ENCODE measurements at places on chromosomes 16 and 17. TPM values are rescaled to one million over a fixed set of nuclear protein-coding genes. Genes with fewer than 3 reads are reported as not detected.

DNA sequence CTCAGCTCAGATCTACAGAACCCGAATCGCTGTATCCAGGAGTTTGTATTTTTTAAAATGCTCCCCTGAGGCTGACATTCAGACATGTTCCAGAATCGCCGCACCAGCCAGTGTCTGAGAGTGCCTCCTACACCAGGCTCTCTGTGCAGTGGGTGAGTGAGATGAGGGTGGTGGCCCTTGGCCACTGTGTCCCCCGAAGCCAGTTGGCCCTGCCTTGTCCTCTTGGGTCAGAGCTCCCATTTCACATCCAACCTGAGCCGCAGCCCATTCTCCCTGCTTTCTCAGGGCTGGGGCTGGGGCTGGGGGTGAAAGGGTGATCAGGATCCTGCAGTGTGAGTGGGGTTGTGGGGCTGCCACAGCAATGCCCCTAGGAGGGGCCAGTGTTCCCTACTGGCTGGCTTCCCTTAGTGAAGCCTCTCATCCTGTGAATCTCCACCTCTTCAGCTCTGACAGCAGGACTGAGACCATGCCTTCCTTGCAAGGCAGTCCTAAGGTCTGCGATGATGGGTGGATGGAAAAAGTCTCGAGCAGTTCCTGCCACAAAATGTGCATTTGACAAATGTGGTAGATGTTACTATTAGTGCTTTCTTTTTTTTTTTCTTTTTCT is 12.9 kb upstream of the MYCBPAP start:
- H3K36me3 ChIP-seq, result no peaks in the 10 kb centered on the region
- no peak for DNase-seq
- no peaks in the 10 kb centered on the region for H3K27me3 ChIP-seq
- H3K4me1 ChIP-seq, result no peaks in the 10 kb centered on the region
- no peak overlapping the region for H3K4me3 ChIP-seq

DNA sequence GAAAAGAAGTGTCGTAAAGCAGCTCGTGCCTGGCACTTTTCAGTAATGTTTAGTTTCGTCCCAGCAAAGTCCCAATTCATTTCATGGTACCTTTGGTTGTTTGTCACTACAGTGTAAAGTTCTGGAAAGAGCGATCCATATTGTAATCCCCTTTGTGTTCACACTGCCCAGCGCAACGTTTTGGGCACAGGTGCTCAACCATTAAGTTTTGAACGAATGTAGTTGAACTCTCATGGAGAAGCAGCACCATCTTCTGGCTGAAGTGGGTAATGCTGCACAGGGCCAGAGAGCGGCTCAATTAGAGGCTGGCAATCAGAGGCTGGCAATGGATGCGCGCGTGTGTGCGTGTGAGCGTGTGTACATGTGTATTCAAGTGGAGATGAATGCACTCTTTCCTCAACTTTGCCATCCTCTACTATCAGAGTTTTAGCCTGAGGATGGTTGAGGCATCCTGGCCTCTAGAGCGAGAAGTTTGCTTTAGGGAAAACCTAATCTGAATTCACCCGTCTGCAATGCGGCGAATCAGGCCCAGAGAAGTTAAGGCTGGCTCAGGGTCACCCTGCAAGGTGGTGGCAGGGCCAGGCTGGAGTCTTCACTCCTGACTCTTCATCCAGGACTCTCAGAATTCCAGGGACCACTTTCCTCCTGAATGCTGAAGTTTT is 29.9 kb downstream of the DYNLL2 start:
- H3K27me3 ChIP-seq, result peaks cover 3% of the 10 kb centered on the region
- no peaks in the 10 kb centered on the region for H3K36me3 ChIP-seq
- no peaks in the 10 kb centered on the region for H3K4me1 ChIP-seq
- no peak overlapping the region for H3K27ac ChIP-seq

- no peaks in the 10 kb centered on the region for H3K36me3 ChIP-seq
- peak; percentile 86 for DNase-seq
- no peaks in the 10 kb centered on the region for H3K27me3 ChIP-seq
- H3K4me3 ChIP-seq, result no peak overlapping the region
- H3K27ac ChIP-seq, result no peak overlapping the region
Observed at GRCh38 chr16:85416228-85417109, 196.7 kb upstream of the GSE1 start.

FADS6 gene
- not detected for total RNA-seq

NLRC3 gene
- 17.9 TPM for total RNA-seq

MT4 gene
- not detected for total RNA-seq

DNA sequence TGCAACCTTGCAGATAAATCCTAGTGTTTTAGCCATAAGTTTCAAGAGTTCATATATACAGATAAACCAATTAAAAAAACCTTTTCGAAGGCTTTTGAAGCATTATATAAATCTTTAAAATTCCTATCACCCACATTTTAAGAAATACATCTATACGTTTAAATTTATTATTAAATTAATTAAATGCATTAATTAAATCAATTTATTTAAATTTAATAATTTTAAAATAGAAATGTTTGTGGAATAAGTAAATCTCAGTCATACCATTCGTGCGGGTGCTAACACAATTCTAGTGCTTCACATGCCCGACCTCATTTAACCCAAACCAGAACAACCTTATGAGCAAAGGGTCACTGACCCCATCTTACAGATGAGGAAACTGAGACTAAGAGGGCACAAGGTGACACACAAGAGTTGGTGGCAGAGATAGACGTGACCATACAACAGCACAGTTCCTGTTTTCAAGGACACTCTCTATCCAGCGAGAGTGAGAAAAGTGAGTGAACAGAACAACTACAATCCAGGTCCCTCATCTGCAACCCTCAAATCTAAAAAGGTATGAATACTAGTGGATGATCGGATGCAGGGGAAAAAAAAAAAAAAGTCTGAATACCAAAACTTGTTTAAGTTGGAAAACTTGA is 1.4 kb downstream of the NSMCE1 start:
- no peaks in the 10 kb centered on the region for H3K27me3 ChIP-seq
- peaks cover 71% of the 10 kb centered on the region for H3K36me3 ChIP-seq
- peaks cover 74% of the 10 kb centered on the region for H3K4me1 ChIP-seq
- peak overlapping the region; percentile 85 for H3K27ac ChIP-seq
- DNase-seq, result no peak

GRCh38 chr16:68000450-68000849 is 1.2 kb upstream of the DPEP2 start:
- peaks cover 53% of the 10 kb centered on the region for H3K4me1 ChIP-seq
- DNase-seq, result no peak
- no peak overlapping the region for H3K4me3 ChIP-seq

DNA sequence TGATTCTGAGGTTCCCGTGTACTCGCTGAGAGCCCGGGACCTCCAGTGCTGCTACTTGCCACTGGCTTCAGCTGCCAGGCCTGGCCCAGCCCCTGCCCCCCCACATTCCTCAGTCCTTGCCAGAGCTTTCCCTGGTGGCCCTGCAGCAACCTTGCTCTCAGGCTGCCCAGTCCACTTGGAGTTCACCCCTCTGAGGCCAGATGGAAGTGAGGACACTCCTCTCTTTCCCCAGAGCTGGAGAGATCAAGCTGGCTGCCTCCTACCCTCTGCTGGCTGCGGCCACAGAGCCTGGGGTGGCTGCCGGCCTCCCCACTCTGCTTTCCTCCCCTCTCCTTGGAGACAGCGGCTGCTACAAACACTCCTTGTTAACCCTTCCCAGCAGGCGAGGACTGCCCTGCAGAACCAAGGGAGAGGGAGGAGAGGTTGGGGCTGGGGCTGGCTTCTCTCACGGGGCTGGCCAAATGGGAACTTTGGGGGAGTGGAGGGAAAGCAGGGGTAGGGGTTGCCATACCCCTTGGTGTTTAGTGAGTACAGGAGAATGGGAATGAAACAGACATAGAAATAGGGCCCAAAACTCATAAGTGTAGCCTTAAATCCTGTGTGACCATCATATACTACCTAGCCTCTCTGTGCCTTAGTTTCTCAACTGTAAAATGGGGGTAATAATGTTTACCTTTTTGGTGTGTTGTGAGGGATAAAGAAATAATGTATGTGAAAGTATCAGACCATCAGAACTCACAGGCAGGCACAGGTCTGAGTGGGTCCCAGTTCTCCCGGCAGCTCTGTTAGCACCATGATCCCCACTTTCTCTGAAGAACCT is at the start of gene GAS2L2:
Gene GAS2L2 (minus strand): TSS at position 295 of the 820 bp plus-strand sequence. CDS start 389 bp downstream, outside the sequence.
- peaks cover 31% of the 10 kb centered on the region for H3K27me3 ChIP-seq
- no peak for DNase-seq
- peaks cover 24% of the 10 kb centered on the region for H3K4me1 ChIP-seq
- H3K4me3 ChIP-seq, result no peak within 1 kb of the TSS
- no peak within 1 kb of the TSS for H3K27ac ChIP-seq

TNRC6C gene
- total RNA-seq, result 26.4 TPM

- peaks cover 14% of the 10 kb centered on the region for H3K4me1 ChIP-seq
- H3K36me3 ChIP-seq, result no peaks in the 10 kb centered on the region
- peaks cover 9% of the 10 kb centered on the region for H3K27me3 ChIP-seq
- no peak overlapping the region for H3K27ac ChIP-seq
- no peak for DNase-seq
Observed at GRCh38 chr16:57627184-57627871, 1.1 kb upstream of the ADGRG1 start.

DNA sequence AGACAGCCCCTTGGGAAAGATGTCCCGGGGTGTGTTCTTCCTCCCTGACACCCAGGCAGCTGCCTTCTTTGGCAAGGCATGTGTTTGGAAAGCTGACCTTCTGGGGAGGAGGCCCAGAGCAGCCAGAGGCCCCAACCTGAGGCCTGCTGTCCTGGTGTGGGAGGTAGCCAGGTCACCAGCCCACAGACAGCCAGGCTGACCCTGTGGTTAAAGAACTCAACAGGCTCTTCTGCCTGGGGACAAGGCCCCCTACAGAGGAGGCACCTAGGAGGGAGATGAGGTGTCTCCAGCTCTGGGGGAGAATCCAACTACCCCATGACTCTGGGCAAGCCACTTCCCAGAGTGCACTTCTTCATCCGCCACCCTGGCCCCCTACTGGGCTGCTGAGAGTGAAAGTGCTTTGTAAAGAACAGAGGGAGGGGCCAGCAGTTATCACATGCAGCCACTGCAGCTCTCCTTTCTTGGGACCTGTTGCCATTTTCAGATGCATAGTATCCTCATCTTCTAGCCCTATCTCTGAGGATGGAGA is 13.1 kb upstream of the SREBF1 start:
- DNase-seq, result peak; percentile 96
- H3K27me3 ChIP-seq, result no peaks in the 10 kb centered on the region
- H3K4me3 ChIP-seq, result peak overlapping the region; percentile 44
- peaks cover 76% of the 10 kb centered on the region for H3K4me1 ChIP-seq
- peak overlapping the region; percentile 98 for H3K27ac ChIP-seq
- peaks cover 1% of the 10 kb centered on the region for H3K36me3 ChIP-seq

PRR15L gene
- total RNA-seq, result not detected

- H3K27me3 ChIP-seq, result peaks cover 5% of the 10 kb centered on the region
- no peak for DNase-seq
- H3K4me3 ChIP-seq, result no peak overlapping the region
- no peak overlapping the region for H3K27ac ChIP-seq
- no peaks in the 10 kb centered on the region for H3K36me3 ChIP-seq
Observed at GRCh38 chr17:33689725-33690124, 396.6 kb upstream of the ASIC2 start.

DNA sequence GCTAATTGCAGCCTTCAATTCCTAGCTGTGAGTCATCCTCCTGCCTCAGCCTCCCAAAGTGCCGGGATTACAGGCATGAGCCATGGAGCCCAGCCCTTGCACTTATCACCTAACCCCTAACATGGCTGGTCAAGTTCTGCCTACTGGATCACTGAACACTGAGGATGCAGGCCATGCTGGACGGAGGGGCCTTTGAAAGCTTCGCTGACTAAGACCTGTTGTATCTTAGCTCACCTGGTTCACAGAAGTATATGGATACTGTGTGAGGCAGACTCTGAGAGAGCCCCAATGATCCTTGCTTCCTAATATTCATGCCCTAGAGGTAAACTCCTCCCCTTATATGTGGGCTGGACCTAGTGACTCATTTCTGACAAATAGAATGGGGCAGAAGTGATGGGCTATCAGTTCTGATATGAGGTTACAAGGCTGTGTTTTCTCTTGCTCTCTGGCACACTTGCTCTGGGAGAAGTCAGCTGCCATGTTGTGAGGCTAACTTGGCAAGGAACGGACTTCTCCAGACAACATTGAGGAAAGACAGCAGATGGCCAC is 11.7 kb upstream of the TMIGD1 start:
- peak; percentile 67 for DNase-seq
- no peak overlapping the region for H3K4me3 ChIP-seq
- H3K36me3 ChIP-seq, result no peaks in the 10 kb centered on the region
- H3K27me3 ChIP-seq, result no peaks in the 10 kb centered on the region
- peak overlapping the region; percentile 65 for H3K27ac ChIP-seq

- H3K36me3 ChIP-seq, result no peaks in the 10 kb centered on the region
- DNase-seq, result no peak
- peaks cover 5% of the 10 kb centered on the region for H3K27me3 ChIP-seq
- no peak overlapping the region for H3K27ac ChIP-seq
Observed at GRCh38 chr17:28204751-28205150, 114.2 kb upstream of the TMEM97 start.

CACNB1 gene
- total RNA-seq, result 13.1 TPM

MT1M gene
- not detected for total RNA-seq

SDK2 gene
- total RNA-seq, result 3.2 TPM

- peaks cover 38% of the 10 kb centered on the region for H3K27me3 ChIP-seq
- DNase-seq, result no peak
- H3K36me3 ChIP-seq, result no peaks in the 10 kb centered on the region
- no peak overlapping the region for H3K4me3 ChIP-seq
- H3K27ac ChIP-seq, result no peak overlapping the region
- peaks cover 2% of the 10 kb centered on the region for H3K4me1 ChIP-seq
Observed at GRCh38 chr17:37789771-37790541, 45.1 kb upstream of the HNF1B start.

DNA sequence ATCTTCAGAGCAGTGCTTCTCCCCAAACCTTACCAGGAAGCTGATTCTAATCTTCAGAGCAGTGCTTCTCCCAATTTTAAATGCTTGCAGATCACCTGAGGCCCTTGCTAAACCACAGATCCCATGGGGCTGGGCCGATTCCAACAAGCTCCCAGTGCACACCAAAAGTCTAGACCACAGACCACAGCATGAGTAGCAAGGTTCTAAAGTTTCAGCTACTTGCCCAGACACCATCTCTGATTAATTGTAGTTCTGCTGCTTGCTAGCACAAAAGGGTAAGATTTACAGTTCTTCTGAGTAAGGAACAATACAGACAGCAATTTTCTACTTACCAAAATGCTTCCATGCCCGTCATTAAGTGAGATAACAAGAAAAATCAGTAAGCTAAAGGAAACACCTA is 12.2 kb downstream of the CLEC3A start:
- no peak overlapping the region for H3K27ac ChIP-seq
- H3K4me1 ChIP-seq, result no peaks in the 10 kb centered on the region
- no peak overlapping the region for H3K4me3 ChIP-seq
- DNase-seq, result no peak

- no peak for DNase-seq
- no peaks in the 10 kb centered on the region for H3K4me1 ChIP-seq
- no peaks in the 10 kb centered on the region for H3K27me3 ChIP-seq
- no peak overlapping the region for H3K4me3 ChIP-seq
- no peak overlapping the region for H3K27ac ChIP-seq
Observed at GRCh38 chr17:73362697-73363096, 50.9 kb upstream of the CDC42EP4 start.

Data from activated CD8-positive, alpha-beta T cell treated with anti-CD3 and anti-CD28 coated beads for 36 hours (primary cell).